Right lung (tissue), 10 donors: ENCODE measurements at places on chromosomes 6 and 20.

GRCh38 chr6:134343066-134343465 is 25.2 kb upstream of the SGK1 start:
- DNase-seq, result no peak

DNA sequence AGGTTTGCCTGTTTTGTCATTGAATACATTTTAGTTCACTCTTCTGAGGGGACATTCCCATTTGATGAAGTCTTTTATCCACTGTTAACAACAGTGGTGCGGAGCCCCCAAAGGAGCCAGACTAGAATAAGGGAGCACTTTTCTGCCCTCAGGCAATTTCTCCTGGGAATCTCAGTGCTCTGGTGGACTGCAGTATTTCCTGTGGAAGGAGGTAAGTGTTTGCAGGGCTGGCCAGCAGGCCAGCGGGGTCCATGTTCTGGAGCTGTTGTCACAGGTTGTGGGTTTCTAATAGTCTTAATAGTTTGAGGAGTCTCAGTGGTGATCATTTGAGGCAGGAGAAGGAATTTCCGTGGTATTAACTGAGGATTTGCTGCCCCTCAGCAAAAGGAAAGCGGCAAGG is 83.5 kb downstream of the ASXL1 start:
- no peak for DNase-seq

- DNase-seq, result no peak
Measured at GRCh38 chr6:147061252-147061651, 143.0 kb upstream of the STXBP5 start.

GRCh38 chr6:90669846-90670245 is 83.0 kb upstream of the MAP3K7 start:
- DNase-seq, result no peak

DNA sequence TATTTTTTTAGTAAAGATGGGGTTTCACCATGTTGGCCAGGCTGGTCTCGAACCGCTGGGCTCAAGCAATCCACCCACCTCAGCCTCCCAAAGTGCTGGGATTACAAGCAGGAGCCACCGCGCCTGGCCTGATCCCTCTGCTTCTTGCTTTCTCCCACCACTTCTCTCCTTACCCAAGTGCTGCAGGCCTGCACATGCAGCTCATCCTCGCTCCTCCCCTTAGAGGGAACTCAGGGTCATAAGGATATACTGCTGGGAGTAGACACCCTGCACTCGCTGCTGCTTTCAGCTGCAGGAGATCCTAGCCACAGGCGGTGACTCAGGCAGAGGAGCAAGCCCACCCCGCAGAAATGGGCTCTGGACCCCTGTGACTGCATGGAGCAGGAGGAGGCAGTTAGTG is 40.0 kb upstream of the FANCE start:
- DNase-seq, result no peak

- DNase-seq, result no peak
Measured at GRCh38 chr20:13533946-13534345, 104.8 kb downstream of the TASP1 start.

DNA sequence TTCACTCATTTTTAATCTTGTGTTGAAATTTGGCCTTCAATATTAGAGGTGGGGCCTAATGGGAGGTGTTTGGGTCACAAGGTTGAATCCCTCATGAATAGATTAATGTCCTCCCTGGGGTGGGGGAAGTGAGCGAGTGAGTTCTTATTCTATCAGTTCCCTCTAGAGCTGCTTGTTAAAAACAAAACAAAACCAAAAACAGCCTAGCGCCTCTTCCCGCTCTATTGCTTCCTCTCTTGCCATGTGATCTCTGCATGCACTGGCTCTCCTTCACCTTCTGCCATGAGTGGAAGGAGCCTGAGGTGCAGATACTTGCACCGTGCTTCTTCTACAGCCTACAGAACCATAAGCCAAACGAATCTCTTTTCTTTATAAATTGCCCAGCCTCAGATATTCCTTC is 89.6 kb upstream of the SLC35F1 start:
- no peak for DNase-seq

- DNase-seq, result no peak
Measured at GRCh38 chr20:18832546-18833200, 19.1 kb downstream of the SCP2D1 start.
